ENCODE measurements at places on chromosomes 1 and 21.

GRCh38 chr1:9603766-9604753 is 15.3 kb downstream of the TMEM201 start:
- no peaks in the 10 kb centered on the region for H3K4me1 ChIP-seq
- H3K4me3 ChIP-seq: no peak overlapping the region
- H3K27ac ChIP-seq: no peak overlapping the region

DNA sequence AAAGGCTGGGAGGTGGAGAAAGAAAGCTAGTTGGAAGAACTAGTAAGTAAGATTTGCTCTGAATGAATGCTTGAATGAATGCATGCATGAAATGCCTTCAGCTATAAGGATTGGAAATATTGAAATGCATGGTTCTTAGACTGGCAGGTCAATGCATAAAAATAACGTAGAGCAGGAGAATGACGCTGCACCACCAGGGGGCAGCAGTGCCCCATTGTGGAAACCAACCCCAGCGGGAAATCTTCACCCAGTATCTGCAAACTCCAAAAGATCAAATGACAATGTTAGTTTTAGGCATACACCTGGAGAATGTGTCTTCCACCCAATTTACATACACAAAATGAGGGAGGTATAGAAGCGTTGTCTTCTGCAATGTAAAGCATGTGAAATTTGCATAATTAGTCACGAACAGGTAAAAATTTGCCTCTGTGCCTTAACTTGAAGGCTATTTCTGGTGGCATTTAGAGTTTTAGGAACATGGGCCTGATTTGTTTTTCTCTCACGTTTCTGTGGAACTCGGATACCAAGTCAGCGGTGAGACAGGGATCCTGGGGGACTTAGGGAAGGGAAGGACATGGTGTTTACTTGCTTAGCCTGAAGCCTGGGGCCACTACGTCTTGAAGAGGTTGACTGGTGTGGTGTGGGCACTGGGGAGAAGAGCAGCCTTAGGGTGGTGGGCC is 78.6 kb downstream of the HHAT start:
- no peaks in the 10 kb centered on the region for H3K4me1 ChIP-seq
- H3K4me3 ChIP-seq: no peak overlapping the region
- H3K36me3 ChIP-seq: no peaks in the 10 kb centered on the region
- H3K27ac ChIP-seq: no peak overlapping the region

GRCh38 chr1:119600561-119600960 is 47.5 kb downstream of the ZNF697 start:
- H3K27me3 ChIP-seq: no peaks in the 10 kb centered on the region
- no peaks in the 10 kb centered on the region for H3K36me3 ChIP-seq
- no peaks in the 10 kb centered on the region for H3K4me1 ChIP-seq
- no peak overlapping the region for H3K4me3 ChIP-seq

GRCh38 chr1:201622353-201622752 is 83.4 kb downstream of the NAV1 start:
- no peak overlapping the region for H3K27ac ChIP-seq
- DNase-seq: no peak
- peaks cover 25% of the 10 kb centered on the region for H3K4me1 ChIP-seq
- H3K36me3 ChIP-seq: peaks cover 8% of the 10 kb centered on the region

- H3K4me1 ChIP-seq: peaks cover 25% of the 10 kb centered on the region
- H3K4me3 ChIP-seq: peak overlapping the region; percentile 46
- no peak for DNase-seq
- no peaks in the 10 kb centered on the region for H3K27me3 ChIP-seq
- no peak overlapping the region for H3K27ac ChIP-seq
- H3K36me3 ChIP-seq: no peaks in the 10 kb centered on the region
These were observed 128.0 kb upstream of the DPYD start for GRCh38 chr1:98048751-98049325.

DNA sequence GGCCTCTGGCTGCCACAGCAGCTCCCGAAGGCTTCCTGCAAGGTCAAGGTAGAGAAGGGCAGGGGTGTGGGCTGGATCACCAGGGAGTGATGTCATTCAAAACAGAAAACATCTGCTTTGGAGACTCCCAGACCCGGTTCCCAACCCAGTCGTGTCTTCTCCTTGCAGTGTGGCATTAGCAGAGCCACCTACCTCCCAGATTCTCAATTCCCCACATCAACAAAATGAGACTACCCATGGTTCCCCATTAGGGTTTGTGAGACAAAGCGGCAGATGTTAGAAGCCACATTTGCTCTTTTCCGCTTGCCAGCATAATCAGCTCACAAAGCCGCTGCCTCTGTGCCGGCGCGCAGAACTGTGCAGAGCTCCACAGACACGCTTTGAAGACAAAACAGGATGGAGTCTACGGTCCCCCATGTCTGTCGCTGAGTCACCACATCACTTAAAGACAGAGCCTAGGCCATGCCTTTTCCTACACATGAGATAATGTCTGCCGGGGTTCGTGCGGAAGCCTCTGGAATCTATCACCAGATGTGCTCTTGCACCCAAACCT is 12.5 kb downstream of the KIF17 start:
- no peak overlapping the region for H3K27ac ChIP-seq
- no peaks in the 10 kb centered on the region for H3K4me1 ChIP-seq
- no peak overlapping the region for H3K4me3 ChIP-seq
- H3K27me3 ChIP-seq: no peaks in the 10 kb centered on the region
- DNase-seq: no peak
- H3K36me3 ChIP-seq: no peaks in the 10 kb centered on the region

GRCh38 chr1:4485398-4485797 is 169.0 kb upstream of the AJAP1 start:
- no peaks in the 10 kb centered on the region for H3K36me3 ChIP-seq
- no peak for DNase-seq
- H3K4me1 ChIP-seq: no peaks in the 10 kb centered on the region
- no peak overlapping the region for H3K4me3 ChIP-seq
- H3K27ac ChIP-seq: no peak overlapping the region
